ENCODE measurements at places on chromosomes 3 and 15.

DNA sequence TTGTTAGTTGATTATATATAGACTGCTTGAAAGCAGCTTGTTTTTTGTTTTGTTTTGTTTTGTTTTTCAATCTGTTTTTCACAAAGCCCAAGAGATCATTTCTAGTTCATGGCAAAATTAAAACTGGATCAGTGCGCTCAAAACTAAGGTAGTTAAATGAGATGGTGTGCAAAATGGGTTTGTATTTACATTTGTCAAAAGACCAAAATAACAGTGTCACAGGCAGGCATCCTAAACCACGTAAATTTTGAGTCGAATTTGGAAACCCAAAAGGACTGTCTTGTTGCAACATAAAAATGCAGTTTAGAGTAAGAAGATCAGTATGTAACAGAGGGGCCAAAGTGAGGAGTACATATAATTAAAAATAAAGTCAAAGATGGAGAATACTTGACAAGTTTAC is 2.4 kb downstream of the DMXL2 start:
- no peak for DNase-seq

GRCh38 chr3:138137861-138138260 is 5.7 kb upstream of the A4GNT start:
- DNase-seq, result no peak

DNA sequence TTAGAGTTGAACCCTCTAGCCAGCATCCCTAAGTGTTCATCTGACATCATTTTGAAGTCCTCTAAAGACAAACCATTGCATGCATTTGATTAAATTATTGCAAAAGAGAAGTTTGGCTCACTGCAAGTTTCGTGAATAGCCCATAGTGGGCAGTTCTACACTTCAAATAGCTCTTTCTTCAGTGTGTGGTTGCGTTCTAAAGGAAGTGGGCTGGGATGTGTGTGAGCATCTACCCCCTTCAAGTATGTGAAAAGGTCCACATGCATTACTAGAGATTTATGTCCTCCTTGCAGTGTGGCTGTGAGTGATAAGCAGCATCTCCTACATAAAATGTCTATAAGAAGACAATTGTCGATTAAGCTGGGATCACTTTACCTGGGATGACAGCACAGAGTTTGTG is 54.6 kb downstream of the SST start:
- no peak for DNase-seq

GRCh38 chr15:31214864-31215489 is 111.7 kb upstream of the KLF13 start:
- DNase-seq, result no peak

DNA sequence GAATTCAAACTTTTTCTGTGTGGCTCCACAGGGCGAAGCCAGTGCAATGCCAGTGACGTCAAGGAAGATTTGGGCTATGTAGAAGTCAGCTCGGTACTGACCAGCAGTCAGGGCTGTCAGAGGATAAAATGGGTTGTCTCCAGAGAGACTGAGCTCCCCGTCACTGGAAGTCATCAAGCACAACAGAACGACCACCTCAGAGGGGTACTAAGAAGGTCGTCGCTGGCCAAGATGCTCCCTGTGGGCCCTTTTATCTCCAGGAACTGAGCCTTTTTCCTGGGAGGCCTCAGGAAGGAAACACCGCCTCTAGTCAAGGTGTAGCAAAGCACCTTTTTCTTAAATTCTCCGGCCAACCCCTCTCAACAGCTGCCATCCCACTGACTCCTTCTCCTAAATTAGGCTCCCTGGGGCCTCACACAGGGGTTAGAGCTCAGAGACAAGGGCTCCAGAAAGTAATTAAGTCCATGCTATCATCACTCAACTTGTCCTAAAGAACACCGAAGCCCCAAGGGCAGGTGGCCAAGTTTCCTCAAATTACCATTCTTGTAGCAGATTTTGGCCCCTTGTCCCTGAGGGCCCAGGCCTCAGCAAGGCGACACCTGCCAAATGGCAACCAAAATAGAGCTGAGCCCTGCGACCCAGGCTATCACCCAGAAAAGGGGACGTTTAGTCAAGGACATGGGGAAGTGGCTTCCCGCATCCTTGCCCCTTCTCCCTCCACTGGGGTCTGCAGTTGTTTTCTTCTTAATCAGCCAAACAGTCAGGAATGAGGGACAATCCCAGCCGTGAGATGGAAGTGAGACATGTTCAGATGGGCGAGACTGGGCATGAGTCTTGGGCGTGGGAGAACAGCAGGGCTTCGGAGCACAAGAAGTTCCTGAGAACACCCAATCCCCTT is 48.0 kb downstream of the SSUH2 start:
- DNase-seq, result no peak

- DNase-seq, result no peak
These were observed 678.1 kb upstream of the DPPA4 start for GRCh38 chr3:110015231-110015963.

GRCh38 chr15:99435877-99436541 is 129.8 kb upstream of the MEF2A start:
- DNase-seq, result no peak

- no peak for DNase-seq
These were observed 3.9 kb upstream of the SRP14 start for GRCh38 chr15:40042791-40043320.

DNA sequence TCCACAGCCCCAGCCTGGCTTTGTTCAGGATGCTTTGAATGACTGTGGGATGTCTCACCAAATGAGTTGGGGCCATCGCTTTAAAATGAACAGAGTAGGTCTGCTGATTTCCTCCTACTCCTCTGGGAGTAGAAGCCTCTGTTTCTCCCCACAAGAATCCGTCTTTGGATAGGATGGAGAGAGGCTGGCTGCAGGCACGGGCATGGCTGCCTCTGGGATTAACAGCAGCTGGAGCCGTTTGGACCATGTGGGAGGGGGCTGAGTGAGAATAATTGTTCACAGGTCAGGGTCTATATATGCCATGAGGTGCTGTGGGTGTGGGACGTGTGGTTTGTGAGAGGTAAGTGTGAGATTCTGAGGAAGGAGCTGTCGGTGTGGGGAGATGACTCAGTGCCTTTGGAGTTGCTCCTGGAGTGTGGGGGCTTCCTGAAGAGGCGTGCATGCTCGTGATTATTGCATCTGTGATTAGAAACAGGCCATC is 48.0 kb upstream of the APEH start:
- no peak for DNase-seq

DNA sequence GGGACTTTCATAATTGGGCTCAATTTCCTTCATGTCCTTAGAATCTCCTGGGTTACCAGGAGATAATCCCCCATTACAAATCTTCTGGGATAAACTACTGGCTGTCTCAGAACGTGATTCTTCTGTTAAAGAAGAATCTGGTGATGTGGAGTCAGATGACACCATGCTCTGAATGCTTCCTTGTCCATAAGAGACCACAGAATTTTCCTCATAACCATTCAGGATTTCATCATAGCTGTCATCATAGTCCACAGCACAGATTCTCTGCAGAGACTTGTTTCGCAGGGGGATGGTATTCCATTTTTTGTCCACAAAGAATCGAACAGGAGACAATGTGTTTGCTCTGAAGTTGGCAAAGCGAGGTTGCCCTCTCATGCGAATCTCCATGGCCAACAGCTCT is 109.8 kb upstream of the TSPAN3 start:
- DNase-seq, result no peak

DNA sequence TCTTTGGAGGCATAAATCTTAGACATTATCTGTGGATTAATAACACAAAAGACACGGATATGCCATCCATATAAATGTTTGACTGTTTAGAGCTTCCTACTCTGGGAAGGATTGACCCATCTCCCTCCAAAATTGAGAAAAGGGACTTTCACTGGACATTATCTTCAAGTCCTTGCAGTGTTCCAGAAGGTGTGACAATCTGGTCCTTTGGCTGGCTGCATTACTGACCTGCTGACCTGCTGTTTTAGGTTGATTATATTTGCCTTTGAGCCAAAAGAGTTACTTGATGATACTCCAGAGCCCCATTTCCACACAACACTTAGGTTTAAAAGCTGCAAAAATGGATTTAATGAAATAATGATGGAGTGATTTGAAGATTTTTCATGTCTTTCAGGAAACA is 504.6 kb downstream of the LPP start:
- no peak for DNase-seq

- DNase-seq, result no peak
These were observed 2.1 kb downstream of the ABCF3 start for GRCh38 chr3:184188080-184188479.

GRCh38 chr3:155352900-155353490 is 59.5 kb upstream of the STRIT1 start:
- DNase-seq, result peak; percentile 32

GRCh38 chr3:13574083-13574797 is 25.3 kb downstream of the FBLN2 start:
- DNase-seq, result no peak

- DNase-seq, result no peak
These were observed 22.2 kb upstream of the ZMAT3 start for GRCh38 chr3:179093807-179094206.

DNA sequence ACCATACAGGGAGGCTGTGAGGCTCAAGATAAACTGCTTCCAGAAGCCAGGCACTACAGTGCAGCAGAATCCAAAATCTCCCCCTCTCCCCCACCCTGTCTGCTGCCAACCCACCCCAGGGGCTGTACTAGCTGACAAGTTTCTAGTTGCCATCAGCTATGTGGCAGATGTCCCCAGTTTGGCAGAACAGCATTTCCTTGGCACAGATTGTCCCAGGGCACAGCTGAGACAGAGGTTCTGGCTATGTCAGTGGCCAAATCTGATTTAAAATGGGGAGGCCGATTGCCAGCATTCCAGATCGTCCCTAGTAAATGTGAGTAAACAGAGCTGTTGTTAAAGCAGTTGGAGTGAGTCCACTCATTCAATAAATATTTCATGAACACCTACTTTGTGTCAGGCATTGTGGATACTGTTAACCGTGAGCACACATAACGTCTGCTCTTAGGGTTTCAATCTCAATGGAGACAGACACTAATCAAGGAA is 28.0 kb upstream of the CCDC174 start:
- peak; percentile 43 for DNase-seq

DNA sequence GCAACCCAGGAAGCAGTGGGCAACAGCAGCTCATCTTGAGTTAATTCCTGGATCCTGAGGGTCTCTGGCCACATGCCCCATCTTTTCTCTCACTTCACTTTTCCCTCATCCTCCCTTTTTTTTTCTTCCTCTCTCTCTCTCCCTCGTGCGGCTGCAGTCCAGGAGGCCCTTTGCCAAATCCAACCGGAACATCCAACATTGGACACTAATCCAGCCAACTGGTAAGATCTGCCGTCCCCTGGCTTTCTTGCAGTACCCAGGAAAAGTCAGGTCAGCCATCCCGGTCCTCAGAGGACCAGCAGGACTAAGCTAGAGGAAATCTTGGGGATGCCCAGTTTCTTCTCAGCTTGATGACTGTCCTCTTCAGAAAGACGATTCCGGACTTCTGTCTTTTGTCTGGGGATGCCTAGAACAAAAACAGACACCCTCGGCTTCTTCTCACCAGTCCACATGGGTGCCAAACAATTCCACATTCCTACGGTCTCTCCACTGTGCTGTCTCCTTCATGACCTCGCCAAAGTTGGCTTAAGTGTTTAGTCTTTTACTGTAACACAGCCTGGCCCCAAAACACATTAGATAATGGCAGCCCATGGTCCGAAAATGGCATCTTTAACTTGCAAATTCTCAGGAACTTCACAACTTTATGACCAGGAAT is 115.6 kb downstream of the GSK3B start:
- DNase-seq, result no peak

GRCh38 chr15:72249142-72249810 is 18.3 kb upstream of the PKM start:
- no peak for DNase-seq

GRCh38 chr3:186184021-186184420 is 75.1 kb upstream of the ETV5 start:
- DNase-seq, result no peak
